ENCODE measurements at places on chromosomes 2 and 18. TPM values are rescaled to one million over a fixed set of nuclear protein-coding genes. Genes with fewer than 3 reads are reported as not detected.

The CXCR2 gene
- 7.7 TPM for total RNA-seq

DNA sequence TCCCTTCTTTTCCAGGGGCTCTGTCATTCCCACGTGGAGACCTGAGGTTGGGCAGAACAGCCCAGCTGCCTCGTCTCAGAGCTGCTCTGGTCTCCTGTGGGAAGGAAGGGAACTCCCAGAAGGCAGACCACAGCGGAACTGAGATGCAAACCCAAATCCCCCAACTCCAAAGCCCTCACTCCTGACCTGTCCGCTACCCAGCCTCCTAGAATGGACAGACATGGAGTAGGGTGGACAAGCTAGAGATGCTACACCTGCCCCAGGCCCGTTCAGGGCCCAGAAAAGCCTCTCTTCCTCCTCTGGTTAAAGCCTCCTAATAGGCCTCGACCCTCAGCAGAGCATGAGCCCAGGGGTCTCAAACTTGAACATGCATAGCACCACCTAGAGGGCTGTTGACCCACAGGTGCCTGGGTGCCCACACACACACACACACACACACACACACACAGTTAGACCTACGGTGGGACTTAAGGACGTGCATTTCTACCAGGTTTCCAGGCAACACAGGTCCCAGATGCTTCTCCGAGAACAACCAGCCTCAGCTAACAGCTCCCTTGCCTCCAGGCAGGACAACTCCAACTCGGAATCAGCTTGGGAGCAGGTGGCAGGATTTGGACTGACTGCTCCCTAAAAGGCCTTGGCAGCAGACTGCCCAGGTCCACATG, 93.5 kb downstream of the TNS1 start:
- DNase-seq: no peak

GRCh38 chr2:30979822-30980245, 158.4 kb downstream of the GALNT14 start:
- DNase-seq: no peak

GRCh38 chr2:60215386-60215901, 338.0 kb downstream of the BCL11A start:
- no peak for DNase-seq

The TET3 gene
- total RNA-seq: 28.7 TPM

DNA sequence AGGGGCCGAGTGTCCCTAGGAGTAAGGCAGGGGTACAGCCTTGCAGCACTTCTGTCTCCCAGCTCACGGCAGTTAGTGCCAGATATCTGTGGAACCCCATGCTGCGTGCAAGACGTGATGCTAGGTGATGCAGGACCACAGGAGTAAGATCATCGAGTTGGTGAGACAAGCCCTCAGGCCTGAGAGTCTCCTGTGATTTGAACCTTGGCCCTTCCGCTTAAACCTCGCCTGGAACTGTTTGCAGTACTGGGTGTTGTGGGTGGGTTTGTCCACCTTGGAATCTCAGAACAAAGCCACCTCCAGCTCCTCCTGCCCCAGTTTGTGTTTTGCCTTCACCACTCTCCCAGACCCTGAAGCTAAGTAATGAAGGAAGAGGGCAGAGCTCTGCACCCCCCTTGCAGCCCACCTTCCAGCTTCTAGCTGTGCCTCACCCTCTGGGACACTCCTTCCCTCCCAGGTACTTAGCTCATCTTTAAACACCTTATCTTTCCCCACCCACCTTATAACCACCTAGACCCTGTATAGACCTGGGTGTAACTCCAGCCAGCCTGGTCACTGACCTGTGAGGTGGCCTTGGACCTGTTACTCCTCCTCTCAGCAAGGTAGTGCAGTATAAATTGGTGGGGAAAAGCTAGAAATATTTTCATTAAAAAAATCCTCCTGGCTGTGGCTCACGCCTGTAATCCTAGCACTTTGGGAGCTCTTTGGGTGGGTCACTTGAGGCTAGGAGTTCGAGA, 6.6 kb downstream of the CNNM4 start:
- DNase-seq: no peak

The AMER3 gene
- not detected for total RNA-seq

The STAT4 gene
- total RNA-seq: 5.3 TPM
